ENCODE measurements at places on chromosomes 11 and 22.

GRCh38 chr22:48234011-48234410, 1471.6 kb downstream of the TBC1D22A start:
- no peak for DNase-seq

GRCh38 chr22:39926753-39927152, 25.9 kb downstream of the GRAP2 start:
- no peak for DNase-seq

- DNase-seq: no peak
These were observed 499 bp downstream of the LRRC56 start for GRCh38 chr11:537622-538430.

DNA sequence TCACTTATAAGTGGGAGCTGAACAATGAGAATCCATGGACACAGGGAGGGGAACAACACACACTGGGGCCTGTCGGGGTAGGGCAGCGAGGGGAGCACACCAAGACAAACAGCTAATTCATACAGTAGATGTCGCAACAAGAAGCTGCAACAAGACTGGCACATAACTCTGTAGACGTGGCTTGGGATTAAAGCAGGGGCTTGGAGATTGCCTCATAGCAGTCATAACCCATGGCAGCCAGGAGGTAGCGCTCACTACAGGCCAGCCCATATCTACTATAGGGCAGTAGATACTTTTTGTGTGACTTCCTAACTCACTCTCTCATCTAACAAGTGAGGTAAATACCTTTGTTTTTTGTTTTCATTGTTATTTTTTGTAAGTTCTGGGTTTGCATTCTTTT, 1.7 kb upstream of the OR9G4 start:
- DNase-seq: no peak

GRCh38 chr11:14269692-14270573, 89.0 kb downstream of the RRAS2 start:
- no peak for DNase-seq

- DNase-seq: no peak
These were observed 6.2 kb downstream of the TOLLIP start for GRCh38 chr11:1303126-1303821.

- DNase-seq: no peak
These were observed 38.8 kb downstream of the CLDN25 start for GRCh38 chr11:113818426-113818825.

- no peak for DNase-seq
These were observed 1512.0 kb downstream of the BRD1 start for GRCh38 chr22:48315439-48316256.

- no peak for DNase-seq
These were observed 246.6 kb downstream of the FAM76B start for GRCh38 chr11:95542868-95543551.

- DNase-seq: no peak
These were observed 2.7 kb downstream of the SLC43A3 start for GRCh38 chr11:57424137-57424791.

DNA sequence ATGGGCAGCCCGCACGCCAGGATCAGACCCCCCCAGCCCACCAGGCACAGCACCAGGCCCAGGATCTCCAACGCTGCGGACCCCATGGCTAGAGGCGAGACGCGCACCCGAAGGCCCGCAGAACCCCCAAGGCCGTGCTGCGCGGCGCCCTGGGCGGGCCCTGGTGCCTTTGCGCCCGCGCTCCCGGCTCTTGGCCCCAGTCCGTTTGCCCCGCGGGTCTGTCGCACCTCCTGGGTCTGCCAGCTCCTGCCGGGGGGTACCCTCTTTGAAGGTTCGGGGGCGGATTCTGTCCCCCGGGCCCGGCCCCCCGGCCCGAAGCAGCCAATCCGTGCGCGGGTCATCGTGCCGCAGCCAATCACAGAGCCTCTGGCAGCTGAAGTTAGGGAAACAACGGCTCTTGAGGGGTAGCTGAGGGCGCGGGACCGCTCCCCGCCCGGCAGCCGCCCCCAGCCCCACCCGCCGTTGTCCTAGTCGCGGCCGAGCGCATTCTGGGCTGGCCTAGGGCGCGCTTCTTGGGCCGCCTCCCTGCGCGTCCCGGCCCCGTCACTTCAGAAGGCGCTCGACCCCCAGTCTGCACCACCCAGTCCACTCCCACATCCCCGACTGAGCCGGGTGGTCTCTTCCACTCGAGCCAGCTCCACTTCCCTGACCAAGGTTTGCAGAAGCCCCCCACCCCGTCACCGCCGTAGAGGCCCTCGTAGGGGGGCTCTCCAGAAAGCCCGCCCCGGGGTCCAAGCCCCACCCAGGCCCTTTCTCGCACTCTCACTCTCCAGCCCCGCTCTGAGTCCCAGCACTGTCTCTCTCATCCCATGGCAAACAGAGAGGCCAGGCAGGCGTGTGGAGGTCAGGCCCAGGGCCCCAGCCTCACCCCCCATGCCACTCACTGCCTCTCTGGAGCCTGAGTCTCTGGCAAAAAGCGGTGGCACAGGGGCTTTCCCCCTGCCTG, at the start of gene CLDN5:
Gene CLDN5 (minus strand): TSS at position 241 of the 946 bp plus-strand sequence. CDS start 155 bp downstream, at position 86.
- no peak for DNase-seq

GRCh38 chr11:104524254-104524653, 360.3 kb upstream of the PDGFD start:
- DNase-seq: no peak

- no peak for DNase-seq
These were observed 99.2 kb downstream of the VPREB1 start for GRCh38 chr22:22343581-22344296.

- no peak for DNase-seq
These were observed 94.0 kb upstream of the SEZ6L start for GRCh38 chr22:26075251-26075650.

DNA sequence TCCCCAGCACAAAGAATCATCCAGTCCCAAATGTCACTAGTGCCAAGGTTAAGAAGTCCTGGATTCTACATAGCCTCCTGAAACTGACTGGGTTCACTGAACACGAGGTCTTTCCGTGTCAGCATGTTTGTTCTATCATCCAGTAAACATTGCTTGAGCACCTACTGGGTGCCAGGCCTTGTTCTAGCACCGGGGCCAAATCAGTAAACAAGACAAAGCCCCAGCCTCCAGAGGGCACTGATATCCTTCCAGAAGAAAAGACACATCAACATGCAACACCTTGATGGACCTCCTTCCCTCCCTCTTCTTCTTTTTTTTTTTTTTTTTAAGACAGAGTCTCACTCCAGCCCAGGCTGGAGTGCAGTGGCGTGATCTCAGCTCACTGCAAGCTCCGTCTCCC, 26.9 kb downstream of the TPST2 start:
- no peak for DNase-seq

DNA sequence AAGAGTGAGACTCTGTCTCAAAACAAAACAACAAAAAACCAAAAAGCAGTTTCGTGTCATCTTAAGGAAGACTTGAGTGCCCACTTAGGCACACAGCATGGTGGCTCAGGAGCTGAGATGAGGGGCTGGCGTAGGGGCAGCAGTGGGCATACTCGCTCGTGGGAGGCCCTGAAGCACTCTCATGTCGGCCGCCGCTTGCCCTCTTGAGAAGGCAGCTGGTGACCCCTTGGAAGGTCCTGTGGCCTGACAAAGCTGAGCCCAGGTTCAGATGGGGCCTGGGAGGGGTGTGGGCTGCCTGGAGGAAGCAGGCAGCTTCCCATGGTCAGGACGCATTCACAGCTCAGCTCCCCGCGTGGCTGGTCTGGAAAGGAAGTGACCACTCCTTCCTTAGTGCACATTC, 15.0 kb downstream of the MUC5B start:
- DNase-seq: no peak

DNA sequence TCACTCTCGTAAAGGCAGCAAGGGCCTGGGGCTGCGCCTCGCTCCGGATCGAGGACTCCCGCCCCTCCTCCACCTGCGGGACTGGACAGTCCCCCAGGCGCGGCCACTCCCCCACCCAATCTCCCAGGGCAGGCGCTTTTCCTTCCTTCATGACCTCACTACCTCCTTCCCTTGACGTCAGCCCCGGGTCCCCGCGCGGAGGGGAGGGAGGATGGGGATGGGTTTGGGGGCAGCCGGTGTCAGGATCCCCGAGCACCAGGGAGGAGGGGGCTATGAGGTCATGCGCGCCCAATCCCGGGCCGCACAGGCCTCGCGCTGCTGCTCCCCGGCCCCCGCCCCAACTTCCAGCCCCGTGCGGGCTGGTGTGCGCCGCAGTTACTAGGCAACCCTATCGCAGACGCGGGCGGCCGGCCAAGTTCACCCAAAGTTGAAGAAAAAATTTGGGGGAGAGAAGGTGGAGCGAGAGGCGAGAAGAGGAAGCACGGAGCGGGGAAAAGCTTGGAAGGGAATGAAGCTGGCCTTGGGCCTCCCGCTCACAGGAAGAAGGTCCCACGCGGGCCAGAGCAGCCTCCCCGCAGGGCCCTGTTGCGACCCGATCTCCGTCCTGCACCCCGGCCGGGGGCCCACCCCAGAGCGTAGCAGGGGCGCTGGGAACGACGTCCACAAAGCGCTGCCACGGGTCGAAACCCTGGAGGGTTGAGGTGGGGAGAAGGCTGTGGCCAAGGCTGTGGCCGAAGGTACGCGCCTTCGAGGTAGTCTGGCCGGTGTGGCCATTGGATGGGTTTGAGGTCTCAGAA, 8.3 kb downstream of the WT1 start:
- no peak for DNase-seq

DNA sequence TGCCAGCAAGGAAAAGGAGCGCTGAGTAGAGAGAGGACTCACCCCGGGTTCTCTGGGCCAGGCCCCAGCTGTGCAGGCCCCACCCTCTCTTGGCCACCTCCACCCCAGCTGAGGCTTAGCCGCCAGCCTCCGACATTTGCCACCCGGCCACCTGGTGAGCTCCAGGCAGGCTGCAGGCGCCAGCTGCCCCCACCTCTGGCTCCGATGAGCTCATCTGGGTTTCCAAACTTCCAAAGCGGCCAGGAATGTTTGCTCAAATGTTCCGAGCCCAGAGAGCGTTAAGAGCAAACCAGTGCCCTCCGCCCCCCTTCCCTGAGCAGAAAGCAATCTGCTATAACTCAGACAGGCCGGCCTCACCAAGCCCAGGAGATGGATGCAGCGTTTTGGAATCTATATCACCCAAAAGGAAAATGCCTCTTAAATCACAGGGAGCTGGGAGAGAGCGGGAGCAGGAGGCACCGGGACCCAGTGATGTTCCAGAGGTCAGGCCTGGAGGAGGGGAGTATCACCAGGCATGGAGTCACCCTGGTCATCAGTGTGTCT, 9.1 kb upstream of the MN1 start:
- DNase-seq: no peak

Data from stimulated activated CD4-positive, alpha-beta T cell treated with anti-CD3 and anti-CD28 coated beads, Interleukin-2, amount 100 ng/mL, for 48 hours (primary cell).